Esophagus mucosa (tissue), 1 donor: ENCODE measurements at places on chromosomes 12 and 14. TPM values are rescaled to one million over a fixed set of nuclear protein-coding genes. Genes with fewer than 3 reads are reported as not detected.

The SUDS3 gene
- 23.0 TPM for total RNA-seq

The CIROP gene
- total RNA-seq, result not detected

The OVCH1 gene
- not detected for total RNA-seq

The RNASE1 gene
- 8.6 TPM for total RNA-seq
